ENCODE measurements at places on chromosomes 2 and 18.

DNA sequence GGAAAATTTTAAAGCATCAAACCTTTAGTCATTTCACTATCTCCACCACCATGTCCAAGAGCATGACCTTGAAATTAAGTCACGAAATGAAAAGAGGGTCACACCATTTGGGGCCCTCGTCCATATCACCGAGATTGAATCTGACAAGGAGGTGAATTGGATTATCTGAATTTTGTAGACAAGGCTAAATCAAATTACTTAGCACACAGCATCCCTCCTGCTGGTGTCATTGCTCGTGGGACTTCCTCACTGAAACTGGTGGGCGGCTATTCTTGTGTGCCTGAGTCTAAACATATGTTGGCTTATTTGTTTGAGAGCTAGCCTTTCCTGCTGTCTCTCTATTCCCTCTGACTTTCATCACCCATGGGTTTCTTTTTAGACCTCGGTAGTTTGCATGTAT is 64.6 kb upstream of the CNGA3 start:
- no peak for DNase-seq

DNA sequence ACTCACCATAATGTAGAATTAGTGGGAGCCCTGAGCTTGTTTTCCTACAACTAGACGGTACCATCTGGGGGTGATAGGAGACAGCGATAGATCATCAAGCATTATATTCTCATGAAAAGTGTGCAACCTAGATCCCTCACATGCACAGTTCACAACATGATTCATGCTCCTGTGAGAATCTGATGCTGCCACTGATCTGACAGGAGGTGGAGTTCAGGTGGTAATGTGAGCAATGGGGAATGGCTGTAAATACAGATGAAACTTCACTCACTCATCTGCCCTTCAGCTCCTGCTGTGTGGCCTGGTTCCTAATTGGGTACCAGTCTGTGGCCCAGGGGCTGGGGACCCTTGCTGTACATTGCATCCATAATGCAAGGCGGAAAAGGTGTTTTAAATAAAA is 60.7 kb downstream of the USP34 start:
- DNase-seq, result no peak

DNA sequence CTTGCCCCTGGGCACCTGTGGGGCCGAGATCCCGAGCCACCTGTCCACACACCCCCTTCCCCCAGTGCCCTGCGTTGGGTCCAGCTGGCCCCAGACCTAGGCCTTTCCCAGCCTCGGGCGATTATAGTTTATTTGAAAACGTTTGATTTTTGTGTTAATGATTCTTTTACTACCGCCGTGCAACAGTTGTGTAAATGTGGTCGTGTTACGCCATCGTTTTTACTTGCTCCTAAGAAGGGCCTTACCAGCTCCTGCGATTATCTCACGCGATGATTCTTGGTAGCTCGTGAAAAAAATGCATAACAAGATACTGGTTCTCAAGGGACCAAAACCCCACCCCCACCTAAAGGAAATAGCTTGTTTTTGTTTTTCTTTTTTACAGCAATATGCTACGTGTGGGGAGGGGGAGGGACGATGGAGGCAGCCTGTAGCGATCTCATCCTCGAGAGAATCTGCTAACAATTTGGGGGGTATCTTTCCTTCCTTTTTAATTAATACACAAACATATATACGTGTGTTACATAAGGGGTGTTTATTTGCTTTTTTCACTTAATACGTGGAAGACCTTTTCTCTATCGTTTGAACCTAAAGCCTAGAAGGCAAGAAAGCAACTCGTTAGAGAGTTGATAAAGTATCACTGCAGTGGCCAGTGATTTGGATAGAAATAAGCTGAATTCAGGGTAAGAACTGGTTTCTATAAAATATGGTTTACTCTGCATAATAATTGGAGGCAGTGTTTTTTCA is 1.0 kb downstream of the ZDBF2 start:
- peak; percentile 35 for DNase-seq

DNA sequence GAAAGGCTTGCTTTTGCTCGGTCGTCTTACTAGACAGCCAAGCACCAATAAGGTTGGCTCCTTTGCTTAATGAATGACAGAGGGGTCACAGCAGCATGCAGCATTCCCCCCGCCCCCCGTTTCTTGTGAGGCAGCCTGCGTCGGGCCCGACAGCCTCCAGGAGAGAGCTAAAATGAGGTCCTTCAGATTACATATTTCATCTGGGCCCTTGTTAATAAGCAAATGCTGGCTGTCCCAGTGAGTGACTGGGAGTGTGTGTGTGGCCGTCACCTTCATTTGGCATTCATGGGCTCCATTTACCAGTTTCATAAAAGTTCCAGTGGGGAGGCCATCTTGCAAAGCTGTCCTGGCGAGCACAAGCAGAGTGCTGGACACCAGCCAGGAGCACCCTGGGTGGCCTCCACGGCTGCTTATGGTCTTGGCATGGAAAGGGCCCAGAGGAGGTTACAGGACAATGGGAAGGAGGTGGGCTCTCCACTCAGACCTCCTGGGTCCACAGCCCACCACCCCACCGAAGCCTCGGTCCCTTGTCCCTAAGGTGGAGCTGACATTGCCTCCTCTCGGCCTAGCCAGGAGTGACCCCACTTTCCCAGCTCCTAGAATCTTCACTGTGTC is 37.2 kb downstream of the ODC1 start:
- no peak for DNase-seq

DNA sequence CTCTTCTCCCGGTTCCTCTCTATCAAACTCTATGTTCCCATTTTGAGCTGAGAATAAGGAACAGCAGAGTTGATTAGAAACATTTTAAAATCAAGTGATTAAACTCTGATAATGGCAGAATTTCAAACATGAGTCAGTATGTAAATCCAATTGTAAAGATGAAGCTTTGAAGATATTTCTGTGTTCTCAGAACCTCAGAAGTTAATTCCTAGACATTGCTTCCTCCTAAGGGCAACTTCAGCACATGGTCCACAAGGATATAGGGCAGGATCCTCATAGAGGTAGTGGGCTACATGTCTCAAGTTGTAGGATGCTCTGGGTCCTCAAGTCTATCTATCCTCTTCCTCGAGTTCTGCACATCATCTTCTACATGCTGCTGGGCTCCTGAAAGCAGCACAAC is 46.3 kb downstream of the QPCT start:
- DNase-seq, result no peak

DNA sequence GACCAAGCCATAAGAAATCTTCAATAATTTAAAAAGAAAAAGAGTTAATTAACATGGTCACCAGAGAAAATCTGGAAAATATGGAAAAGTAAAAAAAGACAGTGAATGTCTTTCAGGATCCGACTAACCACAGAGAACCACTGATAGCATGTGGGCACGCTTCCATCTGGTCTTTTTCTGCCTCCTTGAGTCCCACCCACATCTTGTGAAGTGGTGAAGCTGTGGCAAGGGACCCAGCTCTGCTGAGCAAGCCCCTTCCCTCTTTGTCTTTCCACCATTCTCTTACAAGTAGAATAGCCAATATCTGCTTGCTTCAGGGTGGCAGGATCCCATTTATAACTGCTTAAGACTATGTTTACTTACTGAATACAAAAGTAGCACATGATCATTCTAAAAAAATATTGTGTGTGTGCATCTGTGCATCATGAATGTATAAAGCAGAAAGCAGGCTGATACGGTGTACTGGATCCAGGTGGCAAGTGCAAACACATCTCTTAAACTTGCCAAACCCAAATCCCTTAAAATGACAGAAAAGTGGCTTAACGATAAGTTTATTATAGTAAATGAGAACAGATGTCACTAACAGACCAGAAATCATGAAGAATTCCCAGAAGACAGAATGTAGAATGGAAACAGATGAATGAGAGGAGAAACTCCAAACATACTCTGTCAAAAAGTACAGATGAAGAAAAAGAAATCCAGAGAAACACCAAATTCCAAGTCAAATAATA is 52.3 kb downstream of the FOXI3 start:
- DNase-seq, result no peak

DNA sequence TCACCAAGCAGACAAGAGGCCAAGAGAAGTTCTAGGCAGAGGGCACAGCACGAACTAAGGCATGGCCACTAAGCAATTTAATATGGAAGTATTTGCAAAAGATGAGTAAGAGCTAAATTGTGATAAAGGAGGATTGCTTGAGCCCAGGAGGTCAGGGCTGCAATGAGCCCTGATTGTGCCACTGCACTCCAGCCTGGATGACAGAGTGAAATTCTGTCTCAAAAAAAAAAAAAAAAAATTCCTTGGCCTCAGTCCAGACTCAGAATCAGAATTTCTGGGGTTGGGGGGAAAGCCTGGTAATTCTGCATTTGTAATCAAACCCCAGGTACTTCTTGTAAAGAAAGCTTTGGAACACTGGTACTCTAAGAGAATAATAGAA is 46.8 kb upstream of the RTN4 start:
- DNase-seq, result no peak

DNA sequence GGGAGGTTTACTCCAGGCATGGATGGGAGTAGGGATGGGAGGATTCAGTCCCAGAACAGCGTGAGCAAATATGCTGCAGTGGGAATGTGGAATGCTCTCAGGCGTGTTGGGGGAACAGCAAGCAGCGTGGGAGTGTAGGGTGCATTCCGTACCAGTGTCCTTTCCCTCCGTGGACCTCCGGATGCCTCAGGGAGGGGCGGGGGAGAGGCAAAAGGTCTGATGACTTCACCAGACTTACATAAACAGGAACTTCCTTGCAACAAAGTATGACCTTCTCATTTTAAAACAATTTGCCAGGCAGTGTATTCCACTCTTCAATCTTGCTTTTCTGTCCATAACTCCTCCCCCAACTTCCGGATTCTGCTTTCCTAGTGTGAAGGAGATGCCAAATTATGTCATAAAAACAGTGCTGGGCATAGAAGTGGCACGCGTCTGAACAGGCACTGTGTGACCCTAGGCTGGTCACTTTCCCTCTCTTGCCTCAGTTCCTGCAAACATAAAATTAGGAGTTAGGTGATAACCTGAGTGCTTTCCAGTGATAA is 36.9 kb downstream of the RPL37A start:
- DNase-seq, result no peak

DNA sequence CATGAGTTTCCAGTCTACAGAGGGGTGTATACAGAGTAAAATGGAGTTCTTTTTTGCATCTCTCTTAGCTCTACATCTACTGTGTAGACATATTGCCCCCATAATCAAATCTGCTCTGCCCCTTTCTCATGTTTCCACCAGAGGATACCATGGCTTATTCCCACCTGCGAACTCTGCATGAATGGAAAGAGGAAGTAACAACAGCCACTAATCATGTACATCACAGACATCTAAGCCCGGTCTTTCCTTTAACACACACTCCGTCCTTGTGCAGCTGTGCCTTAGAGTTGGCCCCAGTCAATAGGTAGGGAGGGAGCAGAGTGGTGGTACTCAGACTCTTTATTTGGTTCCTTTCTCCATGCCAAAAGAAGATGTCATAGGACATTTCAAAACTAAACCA is 147.3 kb upstream of the NRP2 start:
- DNase-seq, result no peak

DNA sequence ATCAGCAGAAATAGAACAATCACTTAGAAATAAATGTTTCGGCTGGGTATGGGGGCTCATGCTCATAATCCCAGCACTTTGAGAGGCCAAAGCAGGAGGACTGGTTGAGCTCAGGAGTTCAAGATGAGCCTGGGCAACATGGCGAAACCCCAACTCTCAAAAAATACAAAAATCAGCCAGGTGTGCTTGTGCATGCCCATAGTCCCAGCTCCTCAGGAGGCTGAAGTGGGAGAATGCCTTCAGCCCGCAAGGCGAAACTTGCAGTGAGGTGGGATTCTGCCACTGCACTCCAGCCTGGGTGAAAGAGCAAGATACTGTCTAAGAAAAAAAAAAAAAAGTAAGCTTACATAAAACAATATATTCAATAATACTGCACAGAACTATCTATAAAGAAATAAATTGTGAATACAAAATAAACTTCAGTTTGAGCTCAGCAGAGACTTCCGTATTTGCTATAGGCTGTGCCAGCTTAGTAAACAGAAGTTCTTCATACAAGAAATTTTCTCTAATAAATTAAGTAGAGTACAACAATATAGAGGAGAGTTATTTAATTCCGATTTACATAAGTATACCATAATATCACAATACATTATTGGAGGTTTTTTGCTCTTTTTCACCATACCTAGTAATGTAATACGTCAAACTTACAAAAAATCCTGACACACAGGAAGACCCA is 43.6 kb downstream of the SRBD1 start:
- DNase-seq, result no peak

DNA sequence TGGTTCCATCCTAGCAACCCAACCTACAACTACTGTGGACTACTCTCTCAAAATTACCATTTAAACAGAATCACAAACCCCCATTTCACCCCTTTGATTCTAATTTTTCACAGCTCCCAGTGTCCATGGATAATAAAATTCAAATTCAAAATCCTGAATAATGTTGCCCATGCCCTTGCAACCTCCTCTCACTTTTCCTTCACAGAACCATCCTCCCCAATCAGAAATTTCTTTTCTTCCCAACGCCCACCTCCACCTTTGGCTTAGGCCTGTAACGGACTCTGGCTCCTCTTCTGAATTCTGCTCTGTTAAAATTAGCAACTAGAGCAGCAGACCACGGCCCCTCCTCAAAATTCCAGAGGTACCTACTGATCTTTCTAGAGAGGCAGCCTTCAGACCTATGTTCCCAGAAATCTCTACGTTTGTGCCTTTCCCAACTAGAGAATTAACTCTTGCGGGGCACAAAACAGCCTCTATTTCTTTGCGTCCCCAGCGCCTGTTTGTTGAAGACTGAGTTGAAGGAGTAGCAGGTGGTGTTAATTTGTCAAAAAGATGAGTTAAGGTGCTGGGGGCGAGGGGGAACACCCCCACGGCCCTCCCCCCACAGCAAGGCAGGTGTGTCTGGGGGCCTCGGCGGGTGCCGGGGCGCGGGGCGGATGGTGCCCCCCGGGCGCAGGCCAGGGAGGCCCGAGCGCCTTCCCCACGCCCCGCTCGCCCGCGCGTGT is 428 bp upstream of the MAP3K20 start:
- no peak for DNase-seq

DNA sequence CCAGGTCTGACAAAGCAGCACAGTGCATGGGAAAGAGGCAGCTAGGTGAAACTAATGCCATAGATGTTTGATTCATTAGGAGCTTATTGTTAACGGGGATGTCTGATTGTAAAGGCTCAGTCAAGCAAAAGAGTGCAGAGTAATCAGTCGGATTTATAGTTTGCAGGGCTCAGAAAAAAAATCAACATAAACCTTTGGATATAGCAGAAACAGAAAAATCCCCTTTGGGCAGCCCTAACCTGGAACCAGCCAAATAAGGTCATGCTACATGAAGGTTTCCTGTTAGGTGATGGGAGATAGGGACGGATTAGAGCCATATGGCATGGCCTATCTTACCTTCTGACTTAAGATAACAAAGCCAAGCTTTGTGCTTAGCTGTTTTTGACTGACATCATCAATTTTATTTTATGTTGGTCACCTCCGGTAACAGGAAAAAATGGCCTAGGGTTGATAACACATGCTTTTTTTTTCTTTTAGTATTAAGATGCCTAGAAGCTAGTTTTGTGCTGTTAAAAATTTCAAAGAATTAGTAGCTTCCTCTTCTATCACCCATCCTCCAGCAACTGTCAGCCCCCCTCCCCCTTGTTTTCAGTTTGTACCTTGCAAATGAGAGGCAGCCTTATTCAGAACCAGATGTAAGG is 60.7 kb upstream of the ZEB2 start:
- DNase-seq, result peak; percentile 65
